ENCODE measurements at places on chromosomes 5 and 9.

- no peak for DNase-seq
These were observed 73.1 kb downstream of the TMEM232 start for GRCh38 chr5:110653231-110653970.

DNA sequence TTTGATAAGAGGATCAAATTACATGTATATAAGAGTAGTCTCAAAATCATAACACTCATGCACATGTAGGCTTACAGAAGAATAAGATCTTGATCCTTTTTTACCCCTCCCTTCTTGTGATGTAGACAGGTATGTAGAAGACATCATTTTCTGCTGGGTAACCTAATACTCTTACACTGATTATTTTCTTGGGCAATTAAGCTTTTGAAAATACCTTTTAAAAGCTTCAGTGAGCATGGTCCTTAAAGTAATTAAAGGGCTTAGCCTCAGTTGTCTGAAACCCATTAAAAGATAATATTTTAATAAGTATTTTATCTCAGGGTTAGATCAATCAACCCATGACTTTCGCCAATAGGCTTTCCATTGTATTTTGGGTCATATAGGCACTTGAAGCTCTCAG, 50.6 kb downstream of the ALDH1A1 start:
- no peak for DNase-seq

GRCh38 chr9:113888336-113888735, 12.2 kb downstream of the ZNF618 start:
- no peak for DNase-seq

DNA sequence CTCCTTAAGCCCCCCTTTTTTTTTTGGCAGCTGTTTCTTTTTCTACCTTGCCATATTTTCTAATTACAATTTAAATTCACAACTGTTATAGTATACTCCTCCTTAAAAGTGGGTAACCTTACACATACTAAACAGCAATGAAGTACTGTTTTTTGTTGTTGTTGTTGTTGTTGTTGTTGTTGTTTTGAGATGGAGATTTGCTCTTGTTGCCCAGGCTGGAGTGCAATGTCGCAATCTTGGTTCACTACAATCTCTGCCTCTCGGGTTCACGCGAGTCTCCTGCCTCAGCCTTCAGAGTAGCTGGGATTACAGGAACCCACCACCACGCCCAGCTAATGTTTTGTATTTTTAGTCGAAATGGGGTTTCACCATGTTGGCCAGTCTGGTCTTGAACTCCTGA, 669.1 kb upstream of the CDH6 start:
- no peak for DNase-seq

DNA sequence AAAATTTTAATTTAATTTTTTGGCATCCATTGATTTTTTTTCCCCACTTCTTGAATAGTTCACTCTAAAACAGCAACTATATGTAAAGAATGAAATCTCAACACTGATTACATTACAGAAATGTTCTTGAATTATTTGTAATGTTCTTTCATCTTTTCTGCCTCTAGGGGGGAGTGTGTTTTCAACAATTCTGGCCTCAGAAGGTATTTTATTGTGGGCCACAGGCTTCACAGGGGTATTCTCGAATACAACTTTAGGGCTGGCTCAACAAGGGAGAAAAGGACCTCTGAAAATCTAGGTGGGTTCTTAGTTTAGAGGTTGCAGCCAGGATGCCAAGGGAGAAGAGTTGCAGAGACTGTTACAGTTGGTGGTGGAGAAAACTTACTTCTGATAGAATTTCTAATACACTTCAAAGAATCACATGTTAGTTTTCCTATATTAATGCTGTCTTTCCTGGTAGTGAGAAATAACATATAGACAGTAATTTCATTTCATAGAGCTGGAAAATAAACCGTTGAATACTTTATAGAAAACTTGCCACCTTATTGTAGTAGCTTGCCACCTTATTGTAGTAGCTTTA, 3.6 kb upstream of the NPR3 start:
- DNase-seq, result no peak

DNA sequence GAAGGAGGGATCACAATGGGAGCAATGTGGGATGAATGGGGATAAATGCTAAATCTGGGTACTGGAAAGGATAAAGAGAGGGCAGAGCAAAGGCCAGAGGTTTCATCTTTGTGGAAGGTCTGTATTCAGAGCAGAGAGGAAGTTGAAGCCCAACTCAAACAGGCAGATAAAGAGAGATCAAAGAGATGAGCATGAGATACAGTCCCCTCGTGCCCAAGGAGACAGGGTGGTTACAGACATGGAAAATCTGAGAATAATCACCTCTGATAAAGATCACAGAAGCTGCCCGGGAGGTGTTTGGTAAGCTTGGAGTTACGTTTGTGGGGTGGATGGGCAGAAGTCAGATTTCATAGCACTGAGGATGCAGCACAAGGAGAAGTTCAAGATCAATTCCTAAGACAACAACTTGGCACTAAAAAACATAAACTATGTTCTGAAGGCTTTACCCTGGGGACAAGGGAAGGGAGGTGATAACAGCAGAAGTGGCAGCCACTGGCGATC, 459 bp upstream of the ERAP2 start:
- no peak for DNase-seq

- DNase-seq, result no peak
These were observed 333.9 kb downstream of the NR2F1-AS1 start for GRCh38 chr5:93247105-93247504.

- no peak for DNase-seq
These were observed 27.7 kb downstream of the MSX2 start for GRCh38 chr5:174752121-174752520.

GRCh38 chr5:10081584-10081983, 168.1 kb downstream of the ATPSCKMT start:
- no peak for DNase-seq

GRCh38 chr9:133916159-133916541, 76.0 kb downstream of the VAV2 start:
- no peak for DNase-seq

- no peak for DNase-seq
These were observed 179.9 kb downstream of the ST8SIA4 start for GRCh38 chr5:100723229-100723628.

GRCh38 chr5:160175438-160176218, 53.7 kb upstream of the FABP6 start:
- DNase-seq, result no peak

GRCh38 chr5:69184621-69185020, 4.8 kb upstream of the CENPH start:
- DNase-seq, result no peak

Data from endothelial cell (in vitro differentiated cells).